ENCODE measurements at places on chromosomes 5 and 9.

DNA sequence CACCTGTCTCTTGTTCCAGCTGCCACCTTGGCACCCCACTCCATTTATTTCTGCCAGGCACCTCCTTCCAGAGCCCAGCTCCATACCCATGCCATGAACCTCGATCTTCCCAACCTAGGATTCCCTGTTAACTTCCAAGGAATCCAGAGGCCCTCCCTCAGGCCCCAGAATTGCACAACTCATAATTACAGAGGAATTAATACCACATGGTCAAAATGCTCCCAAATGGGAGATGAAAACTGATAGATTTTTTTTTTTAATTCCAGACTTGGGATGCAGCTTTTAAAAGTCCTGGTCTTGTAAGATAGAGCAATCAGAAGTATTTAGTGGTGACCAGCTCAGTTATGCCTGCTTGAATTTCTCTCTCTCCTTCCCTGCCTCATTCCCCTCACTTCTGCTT, 96.2 kb upstream of the CCDC112 start:
- DNase-seq, result no peak

- no peak for DNase-seq
Measured at GRCh38 chr9:69376651-69377050, 51.6 kb downstream of the ENTREP1 start.

DNA sequence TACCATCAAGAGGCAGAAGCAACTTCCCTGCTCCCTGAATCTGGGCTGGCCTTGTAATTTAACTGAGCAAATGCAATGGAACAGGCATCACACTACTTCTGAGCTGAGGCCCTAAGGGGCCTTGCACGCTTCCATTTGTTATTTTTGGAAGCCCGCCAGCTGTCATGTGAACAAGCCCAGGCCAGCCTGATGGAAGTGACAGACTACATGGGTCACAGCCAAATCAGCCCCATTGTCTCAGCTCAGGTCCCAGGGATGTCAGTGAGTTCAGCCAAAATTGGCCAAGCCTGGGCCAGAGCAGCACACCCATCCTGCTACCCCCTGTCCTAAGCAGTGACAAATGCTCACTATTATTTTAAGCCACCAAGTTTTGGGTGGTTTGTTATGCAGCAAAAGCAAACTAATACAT, 72.8 kb downstream of the PRRT1B start:
- DNase-seq, result no peak

- DNase-seq, result no peak
Measured at GRCh38 chr9:130288393-130288792, 22.8 kb downstream of the HMCN2 start.

DNA sequence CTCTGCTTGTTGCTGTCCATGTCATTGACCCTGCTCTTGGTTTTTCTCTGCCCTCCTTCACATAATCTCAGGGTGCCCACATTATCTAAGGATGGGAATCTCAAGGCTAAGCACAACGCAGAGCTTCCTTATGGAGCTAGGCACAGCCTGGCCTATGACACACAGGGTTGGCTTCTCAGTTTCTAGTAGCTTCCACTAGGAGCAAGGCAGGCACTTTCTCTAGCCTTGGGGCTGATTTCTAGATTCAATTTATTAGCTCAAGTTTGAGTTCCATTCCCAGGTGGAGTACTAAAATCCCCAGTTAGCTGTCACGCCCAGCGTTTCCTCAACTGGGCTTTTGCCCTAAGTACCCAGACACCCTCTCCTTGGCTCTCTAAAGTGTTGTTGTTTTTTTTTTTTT, 12.4 kb downstream of the IL4 start:
- no peak for DNase-seq

GRCh38 chr9:93288341-93288740, 104.4 kb downstream of the WNK2 start:
- no peak for DNase-seq
